ENCODE measurements at places on chromosomes 5 and 9. TPM values are rescaled to one million over a fixed set of nuclear protein-coding genes. Genes with fewer than 3 reads are reported as not detected.

The FCN1 gene
- total RNA-seq: 1.4 TPM

The OTP gene
- total RNA-seq: not detected

The PCDHB13 gene
- 5.6 TPM for total RNA-seq

The SLC6A7 gene
- not detected for total RNA-seq

The PCDHA1 gene
- not detected for total RNA-seq

The SGCD gene
- 151 TPM for total RNA-seq

The IL17B gene
- total RNA-seq: not detected

The ADRA1B gene
- total RNA-seq: 3.6 TPM

The CDX1 gene
- not detected for total RNA-seq

GRCh38 chr5:149936700-149937091, 7.9 kb downstream of the PDE6A start:
- DNase-seq: no peak

DNA sequence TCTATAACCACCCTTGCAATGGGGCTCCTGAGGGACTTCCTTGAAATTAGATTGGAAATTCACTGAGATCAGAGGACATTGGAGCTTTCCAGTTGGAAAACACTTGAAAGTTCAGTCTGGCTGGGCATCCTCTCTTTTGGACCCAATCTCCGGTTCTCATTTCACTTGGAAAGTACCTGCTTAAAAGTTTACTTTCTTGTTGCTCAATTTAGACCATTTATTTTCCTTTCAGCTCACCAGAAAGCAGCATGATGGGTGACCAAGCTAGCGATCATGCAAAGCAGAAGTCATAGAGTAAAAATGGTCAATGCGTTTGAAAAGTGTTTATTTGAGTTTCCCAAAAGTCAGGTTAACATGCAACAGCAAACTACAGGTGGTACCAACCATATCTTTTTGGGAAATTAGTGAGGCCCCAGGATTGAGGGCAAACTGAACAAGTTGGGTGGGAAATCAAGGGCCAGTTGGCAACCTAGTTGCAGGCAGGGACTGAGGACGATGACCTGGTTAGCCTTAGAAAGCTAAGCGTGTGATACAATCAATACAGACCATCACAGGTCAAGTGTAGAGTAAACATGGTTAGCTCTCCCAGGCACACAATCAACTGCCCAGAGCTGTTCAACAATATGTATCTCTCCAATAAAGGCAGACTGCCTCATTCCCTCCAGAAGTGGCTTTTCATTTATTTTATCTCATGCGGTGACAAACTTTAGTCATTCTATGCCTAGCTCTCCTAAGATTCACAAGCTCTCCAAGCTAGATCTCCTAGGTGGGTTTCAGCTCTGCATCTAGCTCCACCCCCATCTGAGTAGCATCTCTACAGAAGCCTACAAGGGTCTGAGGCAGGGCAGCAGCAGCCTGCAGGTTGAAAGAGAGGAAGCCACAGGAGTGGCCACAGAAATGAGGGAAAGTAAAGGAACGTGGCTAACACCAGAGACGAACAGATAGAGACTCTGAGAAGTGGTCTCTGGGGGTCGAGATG, 136.9 kb downstream of the UGCG start:
- DNase-seq: no peak

- DNase-seq: no peak
These were observed 11.8 kb downstream of the RBM18 start for GRCh38 chr9:122252796-122253195.

DNA sequence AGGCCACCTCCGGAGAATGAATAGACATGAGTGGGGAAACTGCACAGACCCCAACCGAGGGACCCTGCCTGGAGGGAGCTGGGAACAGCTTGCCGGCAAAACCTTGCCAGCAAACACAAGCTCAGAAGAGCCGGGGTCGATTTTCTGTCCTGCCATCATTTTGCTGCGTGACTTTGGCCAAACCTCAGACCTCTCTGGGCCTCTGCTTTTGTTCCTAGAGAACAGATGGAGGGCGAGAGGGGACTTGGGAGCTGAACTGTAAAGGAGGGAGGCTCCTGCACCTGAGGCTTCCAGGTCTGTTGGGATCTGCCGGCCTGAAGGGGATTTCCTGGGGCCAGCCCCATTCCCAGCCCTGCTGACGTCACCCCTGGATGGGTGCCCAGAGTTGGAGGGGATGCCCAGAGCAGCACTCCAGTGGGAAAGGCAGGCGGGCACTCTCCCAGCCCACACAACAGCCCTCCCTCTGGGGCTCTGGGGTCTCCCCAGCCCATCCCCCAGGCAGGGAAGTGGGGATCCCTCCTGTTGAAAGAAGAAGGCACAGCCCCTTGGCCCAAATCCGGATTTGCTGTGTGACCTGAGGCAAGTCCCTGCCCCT, 40.4 kb upstream of the SYNPO start:
- peak; percentile 95 for DNase-seq

DNA sequence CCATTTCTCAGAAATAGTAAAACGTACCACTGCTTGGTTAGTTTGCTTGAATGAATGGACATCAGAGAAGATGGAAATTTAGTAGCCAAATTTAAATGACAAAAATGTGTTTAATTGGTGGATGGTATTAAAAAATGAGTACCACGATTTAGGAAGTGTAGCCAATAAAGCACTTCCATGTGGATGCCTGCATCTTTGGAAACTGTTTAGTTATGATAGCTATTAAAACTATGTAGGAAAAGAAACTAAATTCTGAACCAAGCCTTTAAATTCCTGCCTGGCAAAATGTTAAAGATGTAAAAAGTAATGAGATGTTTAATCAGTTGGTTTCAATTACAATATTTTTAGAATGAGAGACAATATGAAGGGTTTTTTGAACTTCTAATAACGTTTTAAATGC, 94.8 kb downstream of the NUDT12 start:
- DNase-seq: no peak

DNA sequence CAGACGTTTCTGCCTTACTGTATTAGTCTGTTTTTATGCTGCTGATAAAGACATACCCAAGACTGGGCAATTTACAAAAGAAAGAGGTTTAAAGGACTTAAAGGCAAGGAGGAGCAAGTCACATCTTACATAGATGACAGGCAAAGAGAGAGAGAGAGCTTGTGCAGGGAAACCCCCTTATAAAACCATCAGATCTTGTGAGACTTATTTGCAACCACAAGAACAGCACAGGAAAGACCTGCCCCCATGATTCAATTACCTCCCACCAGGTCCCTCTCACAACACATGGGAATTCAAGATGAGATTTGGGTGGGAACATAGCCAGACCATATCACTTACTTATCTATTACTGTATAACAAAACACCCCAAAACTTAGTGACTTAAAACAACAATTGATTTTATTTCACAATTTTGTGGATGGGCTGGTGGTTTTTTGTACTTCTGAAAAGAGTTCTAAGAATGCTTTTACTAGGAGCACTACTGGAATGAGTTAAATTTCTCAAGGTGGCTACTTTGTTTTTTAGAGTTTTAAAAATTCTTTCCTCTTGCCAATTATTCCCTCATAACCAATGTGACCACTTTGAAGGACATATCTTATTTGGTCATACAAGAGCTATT, 10.3 kb downstream of the RUSC2 start:
- no peak for DNase-seq

- no peak for DNase-seq
These were observed 148.7 kb downstream of the OXCT1 start for GRCh38 chr5:41721516-41721915.

DNA sequence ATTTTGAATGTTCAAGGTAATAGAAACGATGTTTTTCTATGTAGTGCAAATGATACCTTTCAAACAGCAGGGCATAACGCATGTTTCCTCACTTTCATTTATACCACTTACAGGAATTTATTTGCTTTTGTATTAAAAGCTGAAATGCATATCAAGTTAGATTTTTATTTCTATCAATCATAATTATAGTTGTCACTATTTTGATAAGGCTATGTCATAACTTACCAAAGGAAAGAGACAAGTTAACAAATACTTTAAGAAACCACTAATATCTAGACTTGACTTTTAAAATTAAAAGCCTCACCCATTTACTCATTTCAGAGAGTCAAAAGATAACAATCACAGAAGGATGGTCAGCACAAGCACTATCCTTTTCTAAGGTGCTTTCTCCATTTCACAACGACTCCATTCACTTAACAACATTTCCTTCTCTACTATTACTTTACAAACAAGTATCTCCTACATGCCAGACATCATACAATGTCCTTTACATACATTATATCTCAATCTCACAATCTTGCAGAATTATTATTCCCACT, 12.6 kb downstream of the ERP44 start:
- no peak for DNase-seq

DNA sequence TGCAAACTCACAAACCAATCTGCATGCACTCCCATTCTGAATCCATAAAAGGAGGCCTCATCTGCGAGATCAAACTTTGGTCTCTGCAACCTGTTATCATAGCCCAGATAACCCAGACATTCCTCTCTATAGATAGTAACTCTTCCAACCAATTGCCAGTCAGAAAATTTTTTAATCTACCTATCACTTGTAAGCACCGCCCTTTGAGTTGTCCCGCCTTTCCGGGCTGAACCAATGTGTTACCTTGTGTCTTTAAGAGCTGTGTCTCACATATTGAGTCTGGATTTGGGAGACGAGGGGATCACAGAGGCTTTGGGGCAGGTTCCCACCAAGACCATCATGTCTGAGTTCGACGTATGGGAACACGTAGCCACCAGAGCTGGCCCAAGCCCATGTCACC, 91.1 kb upstream of the PPP1R26 start:
- DNase-seq: no peak

- no peak for DNase-seq
These were observed 745.6 kb upstream of the ZNF608 start for GRCh38 chr5:125491986-125492492.

DNA sequence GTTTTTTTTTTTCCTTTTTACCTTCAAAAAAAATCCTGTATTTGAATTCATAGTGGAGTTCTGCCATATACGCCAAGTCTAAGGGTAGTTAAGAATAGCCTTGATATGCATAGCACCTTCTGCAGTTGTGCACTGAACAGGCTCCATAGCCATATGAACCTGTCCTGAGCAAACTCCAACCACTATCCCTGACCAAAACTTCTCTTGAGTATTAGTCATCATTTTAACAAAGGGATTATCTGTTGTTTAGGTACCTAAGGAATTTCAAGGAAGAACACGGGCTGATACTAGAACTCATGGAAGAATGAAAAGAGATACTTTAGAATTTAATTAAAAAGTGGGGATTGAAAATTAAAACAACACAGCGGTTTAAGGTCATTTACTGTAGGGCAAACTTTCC, 1.9 kb upstream of the FBXO38 start:
- no peak for DNase-seq

DNA sequence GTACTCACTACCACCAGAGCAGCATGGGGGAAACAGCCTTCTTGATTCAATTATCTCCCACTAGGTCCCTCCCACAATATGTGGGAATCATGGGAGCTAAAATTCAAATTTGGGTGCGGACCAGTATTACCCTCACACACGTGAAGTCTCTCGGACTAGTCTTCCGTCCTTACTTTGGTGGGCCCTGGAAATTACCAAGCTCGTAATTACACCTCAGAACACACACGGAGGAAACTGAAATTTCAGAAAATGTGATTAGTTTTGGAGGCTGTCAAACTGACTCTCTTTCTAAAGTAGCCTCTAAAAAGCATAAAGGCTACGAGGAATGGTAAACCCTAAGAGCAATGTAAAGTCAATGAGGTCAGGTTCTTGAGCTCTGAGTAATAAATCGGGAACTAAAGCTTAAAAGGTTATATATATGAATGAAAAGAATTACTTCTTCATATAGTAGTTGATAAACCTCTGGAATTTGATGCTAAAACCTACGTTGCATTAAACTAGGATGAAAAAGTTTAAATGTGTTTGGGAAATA, 842 bp upstream of the FEM1C start:
- no peak for DNase-seq

DNA sequence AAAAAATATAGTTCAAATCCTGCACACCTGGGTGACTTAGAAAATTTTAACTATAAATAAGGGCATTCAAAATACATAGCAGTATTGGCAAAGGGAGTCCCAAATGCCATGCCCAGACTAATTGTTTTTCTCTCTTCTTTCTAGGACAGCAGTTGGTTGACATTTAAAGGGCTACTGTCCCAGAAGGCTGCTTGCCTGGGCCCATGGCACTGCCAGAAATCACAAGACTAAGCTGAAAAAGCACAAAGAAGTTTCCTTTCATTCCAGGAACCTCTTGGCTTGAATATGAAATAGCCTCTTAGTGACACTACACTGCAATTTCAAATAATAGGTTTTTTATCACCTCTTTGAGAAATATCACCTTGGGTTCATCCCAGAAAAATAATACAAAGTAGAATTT, 388.9 kb upstream of the TRPC7 start:
- DNase-seq: no peak

- no peak for DNase-seq
These were observed 48.6 kb downstream of the UBAP1 start for GRCh38 chr9:34227445-34227844.
